SIG-M5 (cell line): ENCODE measurements at places on chromosomes 3 and 15.

GRCh38 chr3:69959581-69959980, 40.0 kb upstream of the SAMMSON start:
- DNase-seq: no peak

DNA sequence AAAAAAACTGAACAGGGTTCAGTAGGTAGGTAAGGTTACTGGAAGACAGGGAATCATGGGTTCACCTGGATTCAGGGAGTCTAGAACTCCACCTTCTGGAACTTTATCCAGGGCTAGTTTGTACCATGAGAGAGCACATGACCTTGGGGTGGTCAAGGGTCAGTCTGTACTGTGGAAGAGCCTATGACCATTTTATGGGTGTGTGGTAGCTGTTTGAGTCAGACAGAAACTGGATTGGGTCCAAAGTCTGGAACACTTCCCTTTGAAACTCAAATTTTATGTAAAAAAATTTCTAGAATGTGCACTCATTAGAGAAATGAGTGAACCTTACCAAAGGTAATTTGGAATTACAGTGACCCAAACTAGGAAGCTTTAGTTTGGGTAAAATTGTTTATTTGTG, 486.0 kb upstream of the AGTR1 start:
- no peak for DNase-seq

- DNase-seq: no peak
Observed at GRCh38 chr3:193716150-193716549, 123.1 kb downstream of the OPA1 start.

GRCh38 chr3:177185035-177185574, 12.2 kb downstream of the TBL1XR1 start:
- no peak for DNase-seq

DNA sequence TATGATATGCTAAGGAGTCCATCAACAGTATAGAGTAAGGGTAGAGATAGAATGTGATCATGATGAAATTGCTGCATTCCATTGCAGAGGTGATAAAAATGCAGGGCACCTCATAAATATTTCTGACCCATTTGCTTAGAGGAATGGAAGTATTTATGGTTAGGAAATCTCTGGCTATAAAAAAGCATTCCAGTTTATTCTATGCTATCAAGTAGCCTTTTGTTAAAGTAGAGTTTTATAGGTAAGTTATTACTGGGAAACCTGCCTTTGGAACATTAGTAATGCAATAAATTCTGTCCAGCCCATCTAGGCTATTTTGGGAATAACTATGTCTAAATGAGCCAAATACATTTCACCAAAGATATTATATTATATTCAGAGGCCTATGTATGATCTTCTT, 19.8 kb upstream of the STRIT1 start:
- DNase-seq: no peak

DNA sequence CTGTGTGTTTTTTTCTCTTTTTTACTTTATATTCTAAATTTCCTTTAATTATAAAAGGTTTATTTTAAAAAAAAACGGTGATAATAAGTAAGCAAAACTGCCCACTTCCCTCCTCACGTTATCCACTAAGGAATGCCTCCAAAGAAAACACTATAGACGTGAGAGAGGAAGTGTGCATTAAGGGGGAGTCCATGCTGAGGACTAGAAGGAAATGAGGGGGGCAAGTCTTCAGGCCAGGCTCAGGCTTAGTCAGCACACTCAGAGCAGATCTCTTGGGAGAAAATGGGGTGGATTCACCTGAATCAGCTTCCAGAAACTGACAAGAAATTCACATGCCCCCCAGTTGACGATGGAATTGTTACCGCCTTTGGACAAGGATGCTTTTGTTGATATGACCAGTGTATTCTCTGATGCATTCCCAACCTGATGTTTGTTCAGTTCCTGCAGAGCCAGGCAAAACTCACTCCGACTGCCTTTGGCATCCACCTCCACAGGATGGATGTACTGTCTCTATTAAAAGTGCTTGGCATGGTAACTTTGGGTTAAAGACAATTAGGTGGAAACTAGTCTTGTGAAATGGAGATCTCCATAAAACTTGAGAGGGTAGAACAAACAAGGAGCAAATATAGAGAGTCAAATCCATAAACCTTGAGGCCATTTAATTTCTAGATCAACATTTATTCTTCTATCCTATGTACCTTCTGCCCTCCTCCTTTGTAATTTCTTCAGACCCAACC, 167.8 kb downstream of the MYRIP start:
- no peak for DNase-seq

DNA sequence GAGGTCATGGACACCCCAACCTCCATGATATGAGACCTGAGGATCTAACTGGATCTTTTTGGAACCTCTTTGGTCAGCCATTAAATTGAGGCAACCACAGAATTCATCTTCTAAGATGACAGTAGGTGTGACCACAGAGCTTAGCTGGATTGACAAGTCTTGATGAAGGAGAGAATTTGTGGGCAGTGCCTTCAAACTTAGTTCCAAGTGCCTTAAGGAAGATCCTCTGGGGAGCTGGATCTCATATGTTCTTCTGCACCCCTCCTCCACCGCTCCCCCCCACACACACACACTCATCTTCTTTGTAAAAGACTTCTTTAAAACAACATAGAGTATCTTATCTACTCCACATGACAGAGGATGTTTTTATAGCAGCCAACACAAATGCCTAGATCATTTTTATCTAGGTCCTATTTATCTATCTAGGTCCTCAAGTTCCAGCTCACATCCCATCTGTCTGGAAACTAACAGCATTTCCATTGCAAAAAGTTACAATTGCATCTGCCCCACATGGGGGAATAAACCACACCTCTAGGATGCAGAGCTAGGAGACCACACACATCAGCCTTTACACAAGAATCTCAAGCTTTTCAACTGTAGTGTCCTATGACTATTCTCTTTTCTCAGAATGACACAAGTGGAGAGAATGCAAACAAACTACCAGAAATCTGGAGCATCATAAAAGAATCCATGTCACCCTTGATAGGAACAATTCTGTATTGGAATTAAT, 37.4 kb downstream of the WWTR1 start:
- no peak for DNase-seq

GRCh38 chr15:63156755-63157117, 541 bp downstream of the RPS27L start:
- DNase-seq: no peak

GRCh38 chr3:59780209-59780608, 730.4 kb upstream of the CFAP20DC start:
- no peak for DNase-seq

GRCh38 chr3:5426094-5426883, 238.8 kb downstream of the EDEM1 start:
- no peak for DNase-seq

- DNase-seq: no peak
Observed at GRCh38 chr3:148884261-148884660, 19.2 kb downstream of the CPA3 start.

DNA sequence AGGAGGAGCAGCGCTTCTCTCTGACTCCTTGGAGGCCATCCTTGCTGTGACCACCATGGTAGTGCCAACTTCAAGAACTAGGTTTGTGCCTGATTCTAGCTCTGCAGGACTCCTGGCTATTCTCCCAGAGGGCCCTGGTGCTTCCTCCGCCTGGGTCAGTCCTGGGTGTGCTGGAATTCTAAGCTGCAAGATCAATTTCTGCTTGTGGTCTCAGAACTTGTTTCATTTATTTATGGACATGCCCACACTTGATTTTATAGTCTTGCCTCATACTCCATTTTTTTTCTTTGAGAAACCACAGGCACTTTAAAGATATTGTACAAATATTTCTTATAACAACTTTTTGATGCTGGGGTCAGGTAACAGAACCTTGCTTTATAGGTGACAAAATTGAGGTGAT, 87.6 kb downstream of the PDCD6IP start:
- no peak for DNase-seq

- DNase-seq: no peak
Observed at GRCh38 chr3:22907161-22907780, 295.9 kb upstream of the UBE2E2 start.

- no peak for DNase-seq
Observed at GRCh38 chr15:75659928-75660645, 12.4 kb downstream of the SNX33 start.

DNA sequence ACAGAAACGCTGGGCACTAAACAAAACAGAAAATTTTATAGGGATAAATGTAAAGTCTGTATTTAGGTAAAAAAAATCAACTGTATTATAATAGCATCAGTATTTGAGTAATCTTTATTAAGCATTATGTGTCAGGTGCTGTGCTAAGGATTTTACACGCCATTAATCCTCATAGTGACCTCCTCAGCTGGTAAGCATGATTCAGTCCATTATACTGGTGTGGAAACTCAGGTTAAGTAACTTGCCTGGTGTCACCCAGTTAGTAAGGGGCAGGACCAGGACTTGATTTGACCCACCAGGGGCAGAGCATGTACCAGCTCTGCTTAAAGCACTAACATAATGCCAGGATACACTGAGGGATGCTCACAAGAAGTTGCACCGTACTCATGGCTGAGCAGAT, 4.8 kb downstream of the MYO5C start:
- no peak for DNase-seq

DNA sequence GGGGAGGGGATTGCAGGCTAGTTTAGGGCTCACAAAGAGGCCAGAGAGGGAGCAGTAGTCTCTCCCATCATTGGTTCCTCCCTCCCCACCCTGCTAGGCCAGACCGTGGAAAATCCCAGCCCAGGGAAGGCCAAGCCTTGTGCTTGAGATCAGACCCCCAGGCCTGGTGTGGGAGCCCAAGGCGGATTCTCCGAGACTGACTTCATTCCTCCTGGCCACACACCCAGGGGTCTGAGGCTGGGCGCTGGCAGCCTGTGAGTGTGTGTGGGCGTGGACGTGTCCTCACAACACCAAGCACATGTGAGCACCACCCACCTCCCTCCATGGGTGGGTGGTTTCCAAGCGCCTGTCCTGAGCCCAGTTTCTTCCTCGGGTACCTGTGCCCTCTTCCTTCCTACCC, 4.1 kb downstream of the LOXL1 start:
- DNase-seq: no peak

DNA sequence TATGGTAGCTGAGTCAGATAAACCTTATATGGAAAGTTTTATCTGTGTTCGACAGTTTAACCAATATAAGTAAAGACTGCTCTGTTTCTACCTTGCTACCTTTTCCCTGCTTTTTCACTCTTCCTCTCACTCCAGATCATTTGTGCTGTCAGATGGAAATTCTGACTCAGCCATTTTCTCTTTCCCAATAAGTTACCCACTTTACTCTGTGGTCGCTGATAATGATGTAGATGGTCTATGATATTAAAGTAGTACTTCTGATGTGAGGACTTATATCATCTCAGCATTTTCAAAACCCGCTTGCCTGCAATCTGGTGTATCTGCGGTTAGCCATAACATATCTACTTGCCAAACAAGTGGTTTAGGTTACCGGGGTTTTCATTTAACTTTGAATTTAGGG, 15.0 kb upstream of the UTS2B start:
- no peak for DNase-seq
